ENCODE measurements at places on chromosomes 12 and 14.

DNA sequence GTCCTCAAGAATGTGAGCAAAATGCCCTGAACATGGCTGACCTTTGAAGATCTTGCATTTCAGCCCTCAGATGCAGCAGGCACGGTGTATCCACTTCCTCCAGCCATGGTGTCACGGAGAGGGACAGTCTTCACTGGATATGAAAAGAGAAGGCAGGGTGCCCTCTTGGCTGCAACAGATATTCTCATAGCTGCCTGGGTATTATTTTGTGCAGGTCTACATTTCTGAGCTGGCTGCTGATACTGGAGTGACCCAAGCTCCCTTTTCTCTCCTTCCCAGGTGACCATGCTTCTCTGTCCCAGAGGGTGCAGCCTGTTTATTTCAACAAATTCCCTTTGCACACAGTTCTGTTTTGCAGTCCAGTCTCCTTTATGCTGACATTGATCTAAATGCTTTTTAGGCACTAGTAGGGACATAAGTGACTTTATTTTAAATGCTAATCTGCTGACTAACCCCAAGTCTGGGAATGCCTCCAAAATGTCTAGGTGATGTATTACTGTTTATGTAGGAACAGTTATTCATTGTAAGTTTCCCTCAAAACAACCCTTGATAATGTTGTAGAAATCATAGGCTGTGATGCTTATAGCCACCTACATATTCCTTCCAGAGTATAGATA is 17.4 kb upstream of the PYGL start:
- no peak for DNase-seq

DNA sequence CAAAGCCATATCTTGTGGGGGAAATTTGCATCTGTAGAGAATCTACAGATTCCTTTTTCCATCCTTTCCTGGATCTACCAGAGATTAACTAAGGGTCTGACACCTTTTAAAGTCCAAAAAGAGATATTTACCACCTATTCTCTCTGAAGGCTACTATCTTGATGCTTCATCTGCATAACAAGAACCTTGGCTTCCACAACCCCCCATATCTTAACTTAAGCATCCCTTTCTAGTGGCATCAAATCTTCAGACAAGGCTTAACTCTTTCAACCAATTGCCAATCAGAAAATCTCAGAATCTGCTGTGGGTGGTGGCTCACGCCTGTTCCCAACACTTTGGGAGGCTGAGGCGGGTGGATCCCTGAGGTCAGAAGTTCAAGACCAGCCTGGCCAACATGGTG is 74.3 kb upstream of the FICD start:
- DNase-seq: no peak

GRCh38 chr12:62763861-62764645 is 170.9 kb downstream of the PPM1H start:
- DNase-seq: peak; percentile 30

DNA sequence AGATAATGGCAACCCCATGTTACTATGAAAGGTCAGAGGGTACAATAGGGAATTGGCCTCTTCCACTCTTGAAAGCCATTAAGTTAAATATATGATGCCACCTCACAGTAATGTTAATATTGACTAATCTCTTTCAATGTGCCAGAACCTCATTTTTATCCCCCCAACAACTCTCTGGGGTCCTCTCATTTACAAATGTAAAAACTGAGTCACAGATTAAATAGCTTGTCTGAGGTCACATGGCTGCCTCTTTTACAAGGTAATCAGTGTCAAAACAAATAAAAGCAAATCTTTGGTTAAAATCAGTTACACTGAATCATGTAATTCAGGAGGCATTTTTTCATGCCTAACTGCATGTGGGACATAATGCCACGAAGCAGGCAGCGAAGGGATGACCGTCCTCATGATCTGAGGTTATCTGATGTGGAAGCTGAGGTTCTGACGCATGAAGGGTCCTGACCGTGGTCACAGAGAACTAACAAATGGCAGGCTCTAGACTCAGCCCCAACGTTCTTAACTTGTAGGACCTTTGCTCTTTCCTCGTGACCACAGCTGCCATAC is 78.5 kb downstream of the PTPN21 start:
- DNase-seq: no peak

GRCh38 chr14:99615497-99616157 is 11.6 kb upstream of the CCDC85C start:
- no peak for DNase-seq

- no peak for DNase-seq
Measured at GRCh38 chr14:37813732-37814131, 218.3 kb downstream of the TTC6 start.

- DNase-seq: no peak
Measured at GRCh38 chr14:56142314-56142713, 24.1 kb downstream of the PELI2 start.

DNA sequence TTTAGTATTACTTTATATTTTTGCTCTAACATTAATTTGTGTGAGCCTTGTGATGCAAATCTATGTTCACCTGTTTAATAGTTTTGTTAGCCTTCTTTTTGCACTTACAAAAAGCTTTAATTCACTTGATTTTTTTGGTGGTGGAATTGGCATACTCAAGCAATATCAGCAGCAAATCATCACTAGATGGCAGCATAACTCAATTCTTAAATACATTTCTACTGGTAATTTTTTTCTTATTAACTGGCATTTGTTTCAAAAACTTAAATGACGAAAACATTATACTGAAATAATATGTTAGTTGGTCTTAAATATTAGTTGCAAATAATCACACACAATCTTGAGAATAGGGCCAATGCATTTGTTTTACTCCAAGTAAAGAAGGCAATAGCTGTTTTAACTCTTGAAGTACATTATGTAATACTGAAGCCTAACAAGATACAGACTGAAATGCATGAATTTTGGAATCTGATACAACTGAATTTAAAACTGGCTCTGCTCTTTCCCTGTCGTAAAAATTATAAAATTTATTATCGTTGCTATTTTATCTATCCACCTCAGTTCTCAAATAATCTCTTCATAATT is 151.5 kb downstream of the ATXN7L3B start:
- DNase-seq: peak; percentile 16

DNA sequence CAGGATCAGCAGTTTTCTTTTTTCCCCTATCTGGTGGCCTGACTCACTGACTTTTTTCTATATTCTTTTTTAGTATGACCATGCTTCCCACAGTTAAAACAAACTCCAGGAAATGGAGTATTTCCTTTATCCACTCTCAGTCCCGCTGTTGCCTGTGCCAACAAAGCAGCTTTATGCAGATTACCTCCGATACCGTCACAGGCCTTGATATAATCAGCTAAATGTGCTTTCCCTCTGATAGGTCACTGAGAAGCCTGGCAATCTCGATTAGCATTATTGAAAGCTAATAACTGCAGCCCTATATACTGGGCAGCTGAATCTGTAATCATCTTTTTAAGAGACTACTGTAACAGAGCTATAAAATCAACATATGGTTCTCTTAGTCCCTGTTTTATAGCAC is 243.6 kb downstream of the KIF21A start:
- DNase-seq: no peak

- no peak for DNase-seq
Measured at GRCh38 chr12:122724641-122725243, 5.9 kb downstream of the HCAR1 start.

DNA sequence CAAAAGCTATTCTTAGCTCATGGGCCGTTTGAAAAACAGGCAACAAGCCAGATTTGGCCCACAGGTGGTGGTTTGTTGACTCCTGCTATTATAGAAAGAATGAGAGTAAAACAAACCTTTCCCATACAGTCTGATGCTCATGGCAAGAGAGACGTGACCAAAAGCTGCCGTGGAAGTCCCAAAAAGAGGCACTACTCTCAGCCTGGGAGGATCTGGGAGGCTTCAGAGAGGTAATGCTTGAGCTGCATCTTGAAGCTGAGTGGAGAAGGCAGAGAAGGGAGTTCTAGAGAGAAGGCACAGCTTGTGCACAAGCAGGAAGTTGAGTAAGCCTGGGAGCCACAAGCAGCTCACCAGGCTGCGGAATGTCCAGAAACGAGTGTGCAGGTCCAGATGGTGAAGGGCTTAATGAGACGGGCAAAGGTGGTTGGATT is 9.6 kb downstream of the PLXNC1 start:
- DNase-seq: no peak

DNA sequence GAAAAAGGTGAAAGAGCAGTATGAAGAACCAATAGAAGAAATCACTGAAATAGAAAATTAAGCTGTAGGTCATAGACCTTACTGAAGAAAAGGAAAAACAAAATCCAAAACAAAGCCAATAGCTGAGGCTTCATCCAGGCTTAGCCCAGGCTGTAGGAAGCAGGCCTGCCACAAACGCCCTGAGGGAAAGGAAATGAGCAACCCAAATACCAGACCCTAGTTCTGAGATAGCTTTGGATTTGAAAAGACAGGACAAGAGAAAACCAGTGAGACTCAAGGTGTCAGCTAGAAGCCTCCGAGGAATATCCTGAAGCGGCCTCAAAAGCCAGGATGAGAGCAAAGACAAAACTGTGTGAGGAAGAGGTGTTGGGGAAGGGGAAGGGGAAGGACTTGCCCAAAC is 79.2 kb downstream of the FERMT2 start:
- DNase-seq: no peak

All from AG09319 (cell line).